Panc1 (cell line): ENCODE measurements at places on chromosomes 5 and 9. TPM values are rescaled to one million over a fixed set of nuclear protein-coding genes. Genes with fewer than 3 reads are reported as not detected.

GRCh38 chr9:100466829-100467221 is 6.1 kb upstream of the TMEFF1 start:
- DNase-seq, result no peak

GRCh38 chr9:109906766-109907382 is 126.9 kb downstream of the PALM2AKAP2 start:
- no peak for DNase-seq

CLIC3 gene
- total RNA-seq, result 6.2 TPM

TMC1 gene
- 0.36 TPM for total RNA-seq

KYAT1 gene
- 6.1 TPM for total RNA-seq

ZBTB26 gene
- 4.5 TPM for total RNA-seq

GRCh38 chr9:89664896-89665329 is 60.1 kb downstream of the GADD45G start:
- no peak for DNase-seq

ZNG1A gene
- total RNA-seq, result 16.6 TPM

DNA sequence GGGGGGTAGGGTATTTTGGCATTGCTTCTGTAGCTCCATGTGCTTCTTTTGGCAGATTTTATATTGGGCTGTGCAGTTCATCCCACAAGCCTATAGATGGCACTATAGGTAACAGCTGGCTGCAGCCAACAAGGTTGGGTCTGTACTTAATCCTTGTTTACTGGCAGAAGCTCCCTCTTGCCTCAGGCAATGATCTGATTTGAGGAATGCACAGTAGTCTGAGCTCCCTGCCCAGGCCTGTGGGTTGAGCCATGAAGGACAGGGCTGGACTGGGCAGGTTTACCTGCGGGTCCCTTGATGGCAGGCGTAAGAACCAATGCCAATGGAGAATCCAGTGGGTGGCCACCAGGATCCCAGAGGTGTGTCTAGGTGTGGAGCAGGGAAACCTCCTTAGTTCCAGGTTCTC is 11.7 kb upstream of the OR1J2 start:
- DNase-seq, result peak; percentile 27

ACSL6 gene
- 0.18 TPM for total RNA-seq

GRCh38 chr5:56094579-56095361 is 100.0 kb upstream of the IL6ST start:
- DNase-seq, result no peak

SH2D3C gene
- 0.49 TPM for total RNA-seq
